ENCODE measurements at places on chromosomes 13 and 19.

DNA sequence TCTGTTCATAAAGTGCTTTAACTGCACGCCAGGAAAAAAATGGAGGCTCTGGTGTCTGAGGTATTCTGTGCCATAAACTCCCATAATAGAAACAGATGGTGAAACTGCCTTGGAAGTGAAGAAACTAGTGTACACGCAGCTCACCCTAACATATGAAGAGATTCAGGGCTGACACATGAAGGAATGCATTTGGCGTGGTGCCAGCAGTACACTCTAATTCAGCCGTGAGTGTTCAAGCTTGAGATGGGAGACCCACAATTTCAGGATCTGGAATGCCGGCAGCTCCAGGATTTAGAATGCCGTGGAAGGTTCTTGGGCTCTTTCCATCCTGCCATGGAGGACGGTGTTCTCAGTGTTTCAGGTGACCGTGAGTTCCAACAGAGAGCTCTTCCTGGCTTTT lies 478.4 kb downstream of the TSHZ3 start:
- peak; percentile 0 for DNase-seq

DNA sequence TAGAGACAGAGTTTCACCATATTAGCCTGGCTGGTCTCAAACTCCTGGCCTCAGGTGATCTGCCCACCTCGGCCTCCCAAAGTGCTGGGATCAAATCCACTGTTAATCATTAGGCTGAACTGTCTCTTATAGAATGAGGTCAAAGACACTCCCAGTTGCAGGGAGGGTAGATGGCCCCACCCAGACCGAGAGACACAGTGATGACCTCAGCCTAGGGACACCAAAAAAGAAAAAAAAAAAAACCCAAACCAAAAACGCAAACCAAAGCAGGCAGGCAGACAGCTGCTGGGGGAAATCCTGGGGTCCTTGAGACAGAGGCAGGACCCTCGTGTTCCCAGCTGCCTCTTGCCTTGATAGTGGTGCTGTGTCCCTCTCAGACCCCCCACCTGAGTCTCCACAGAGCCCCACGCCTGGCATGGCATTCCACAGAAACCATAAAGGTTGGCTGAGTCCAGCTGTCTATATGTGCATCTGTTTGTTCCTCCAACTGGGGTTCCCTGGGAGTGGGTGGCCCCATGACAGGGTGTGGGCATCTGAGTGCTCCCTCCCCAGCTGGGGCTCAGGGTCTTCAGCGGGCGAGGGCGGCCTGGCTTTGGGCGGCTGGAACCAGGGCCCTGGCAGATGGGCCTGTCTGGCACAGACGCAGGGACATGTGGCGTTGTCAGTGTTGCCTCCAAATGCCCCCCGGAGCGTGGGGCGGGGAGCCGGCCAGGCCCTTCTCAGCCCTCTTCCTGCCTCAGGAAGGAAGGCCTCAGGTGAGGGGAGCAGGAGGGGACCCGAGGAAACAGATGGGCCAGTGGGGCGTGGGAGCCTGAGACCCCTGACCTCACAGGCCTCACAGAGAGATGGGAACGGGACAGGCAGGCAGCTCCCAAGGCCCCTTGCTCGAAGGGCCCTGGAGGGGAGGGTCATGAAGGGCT lies 5.2 kb downstream of the DAND5 start:
- no peak for DNase-seq

- no peak for DNase-seq
Observed at GRCh38 chr13:87498681-87499080, 172.5 kb upstream of the SLITRK5 start.

DNA sequence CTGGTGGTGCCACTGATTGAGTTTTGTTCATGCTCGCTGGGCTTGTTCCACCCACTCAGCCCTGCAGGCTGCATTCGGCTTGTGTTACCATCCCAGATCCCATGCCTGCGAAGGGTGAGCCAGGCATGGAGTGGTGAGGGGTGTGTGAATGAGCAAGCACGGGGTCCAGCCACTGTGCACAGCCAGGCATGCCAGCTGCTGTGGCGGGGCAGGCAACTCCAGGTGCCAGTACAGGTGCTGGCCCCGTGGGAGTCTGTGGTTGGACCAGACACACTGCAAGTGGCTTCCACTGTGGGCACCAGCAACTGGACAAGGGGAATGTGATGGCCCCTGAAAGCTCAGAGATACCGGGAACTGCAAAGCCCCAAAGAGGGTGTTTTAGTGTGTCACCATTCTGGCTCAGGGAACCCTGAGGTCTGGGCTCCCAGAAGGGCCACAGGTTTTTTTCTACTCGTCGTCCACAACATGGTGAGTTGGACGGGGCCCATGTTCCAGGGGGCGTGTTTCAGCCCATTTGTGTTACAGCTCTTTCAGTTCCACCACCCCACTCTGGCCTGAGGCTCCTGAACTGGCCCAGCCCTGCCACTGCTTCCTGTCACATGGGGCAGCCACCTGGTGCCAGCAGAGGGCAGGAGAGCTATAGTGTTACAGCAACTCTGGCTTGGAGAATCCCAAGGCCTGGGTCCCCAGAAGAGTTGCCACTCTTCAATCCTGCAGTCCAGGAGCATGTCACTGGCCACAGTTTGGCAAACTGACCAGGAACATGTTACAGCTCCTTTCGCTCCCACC lies 217.0 kb upstream of the OBI1 start:
- DNase-seq, result no peak

GRCh38 chr13:72122661-72123255 lies 255.8 kb upstream of the DACH1 start:
- no peak for DNase-seq

GRCh38 chr13:25069911-25070310 lies 26.0 kb upstream of the PABPC3 start:
- no peak for DNase-seq

DNA sequence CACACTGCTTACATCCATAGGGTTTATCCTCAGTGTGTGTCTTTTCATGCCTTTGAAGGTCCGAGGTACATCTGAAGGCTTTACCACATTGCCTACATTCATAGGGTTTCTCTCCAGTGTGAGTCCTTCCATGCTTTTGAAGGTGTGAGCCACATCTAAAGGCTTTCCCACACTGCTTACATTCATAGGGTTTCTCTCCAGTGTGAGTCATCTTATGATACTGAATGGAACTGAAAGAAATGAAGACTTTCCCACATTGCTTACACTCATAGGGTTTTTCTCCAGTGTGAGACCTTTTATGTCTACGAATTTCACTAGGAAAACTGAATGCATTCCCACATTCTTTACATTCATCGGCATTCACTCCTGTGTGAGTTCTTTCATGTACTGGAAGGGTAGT lies 7.1 kb downstream of the ZNF20 start:
- DNase-seq, result no peak

DNA sequence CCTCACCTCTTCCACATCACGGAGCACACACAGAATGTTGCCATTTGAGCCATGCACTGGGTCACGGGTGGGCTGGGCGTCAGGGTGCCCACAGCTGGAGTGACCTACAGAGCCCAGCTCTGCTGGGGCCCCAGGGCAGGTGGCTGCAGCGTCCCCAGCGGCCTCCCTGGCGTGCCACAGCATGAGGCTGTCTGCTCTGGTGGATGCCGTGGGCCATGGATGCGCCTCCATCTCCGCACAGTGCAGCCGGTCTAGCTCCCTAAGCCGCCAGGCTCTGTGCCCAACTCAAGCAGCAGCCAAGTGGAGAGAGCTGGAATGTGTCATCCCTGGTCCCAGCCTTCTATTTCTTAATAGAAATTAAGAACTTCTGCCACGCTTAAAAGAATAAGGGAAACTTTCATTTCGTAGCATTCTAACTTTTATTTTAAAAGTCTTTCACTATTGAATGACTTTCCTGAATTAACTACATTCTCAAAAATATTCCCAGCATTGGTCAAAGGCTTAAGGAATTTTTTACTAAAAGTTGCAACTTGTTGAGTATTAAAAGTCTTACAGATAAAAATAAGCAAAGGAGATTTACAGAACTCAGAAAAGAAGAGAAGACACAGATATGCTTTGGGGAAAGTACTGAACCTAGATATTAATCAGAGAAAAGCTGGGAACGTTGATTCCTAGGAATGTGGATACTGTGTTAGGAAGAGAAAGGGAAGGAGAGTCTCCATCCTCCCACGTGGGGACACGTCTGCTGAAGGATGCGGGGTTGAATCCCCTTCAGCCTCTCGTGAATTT lies 59.3 kb downstream of the ATP11A start:
- peak; percentile 25 for DNase-seq

- DNase-seq, result no peak
Observed at GRCh38 chr19:16026131-16026530, 50.2 kb upstream of the TPM4 start.

GRCh38 chr19:52735734-52736133 lies 890 bp upstream of the ZNF611 start:
- DNase-seq, result peak; percentile 50

GRCh38 chr19:44808463-44809371 lies at the start of gene BCAM:
BCAM (plus strand) TSS chr19:44809103; CDS start chr19:44809125, 22 bp downstream.
- peak; percentile 85 for DNase-seq

DNA sequence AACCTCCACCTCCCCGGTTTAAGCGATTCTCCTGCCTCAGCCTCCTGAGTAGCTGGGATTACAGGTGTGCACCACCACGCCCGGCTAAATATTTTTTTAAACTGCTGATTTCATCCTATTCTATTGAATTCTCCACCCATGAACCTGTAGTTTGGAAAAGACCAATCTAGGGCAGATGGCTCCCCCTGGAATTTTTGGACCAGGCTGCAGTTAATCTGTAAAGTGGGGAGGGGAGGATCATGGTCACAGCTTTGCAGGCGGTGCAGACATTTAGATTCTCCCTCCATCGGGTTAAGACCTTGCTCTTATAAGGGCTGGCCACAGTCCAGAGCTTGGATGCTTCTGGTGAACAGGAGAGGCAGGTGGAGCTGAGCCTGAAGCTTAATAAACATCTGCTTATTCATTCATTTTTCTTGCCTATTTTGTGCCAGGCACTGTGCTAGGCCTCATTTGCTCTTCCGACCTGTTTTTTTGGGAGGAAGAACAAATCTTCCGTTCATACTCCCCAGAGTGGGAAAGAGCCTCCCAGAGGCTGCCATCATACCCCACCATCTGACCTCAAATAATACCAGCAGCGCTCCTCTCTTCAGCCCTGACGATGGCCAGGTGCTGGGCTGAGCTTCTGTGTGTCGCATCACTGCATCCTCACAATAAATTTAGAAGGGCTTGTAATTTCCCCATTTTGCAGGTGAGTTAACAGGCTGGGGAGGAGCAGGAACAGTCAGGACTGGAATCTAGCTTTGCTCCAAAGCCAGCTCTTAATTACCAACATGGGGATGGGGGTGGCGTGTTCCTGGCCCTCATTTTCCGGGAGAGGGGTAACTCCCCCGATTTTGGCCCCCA lies 902 bp upstream of the CCDC106 start:
- no peak for DNase-seq

DNA sequence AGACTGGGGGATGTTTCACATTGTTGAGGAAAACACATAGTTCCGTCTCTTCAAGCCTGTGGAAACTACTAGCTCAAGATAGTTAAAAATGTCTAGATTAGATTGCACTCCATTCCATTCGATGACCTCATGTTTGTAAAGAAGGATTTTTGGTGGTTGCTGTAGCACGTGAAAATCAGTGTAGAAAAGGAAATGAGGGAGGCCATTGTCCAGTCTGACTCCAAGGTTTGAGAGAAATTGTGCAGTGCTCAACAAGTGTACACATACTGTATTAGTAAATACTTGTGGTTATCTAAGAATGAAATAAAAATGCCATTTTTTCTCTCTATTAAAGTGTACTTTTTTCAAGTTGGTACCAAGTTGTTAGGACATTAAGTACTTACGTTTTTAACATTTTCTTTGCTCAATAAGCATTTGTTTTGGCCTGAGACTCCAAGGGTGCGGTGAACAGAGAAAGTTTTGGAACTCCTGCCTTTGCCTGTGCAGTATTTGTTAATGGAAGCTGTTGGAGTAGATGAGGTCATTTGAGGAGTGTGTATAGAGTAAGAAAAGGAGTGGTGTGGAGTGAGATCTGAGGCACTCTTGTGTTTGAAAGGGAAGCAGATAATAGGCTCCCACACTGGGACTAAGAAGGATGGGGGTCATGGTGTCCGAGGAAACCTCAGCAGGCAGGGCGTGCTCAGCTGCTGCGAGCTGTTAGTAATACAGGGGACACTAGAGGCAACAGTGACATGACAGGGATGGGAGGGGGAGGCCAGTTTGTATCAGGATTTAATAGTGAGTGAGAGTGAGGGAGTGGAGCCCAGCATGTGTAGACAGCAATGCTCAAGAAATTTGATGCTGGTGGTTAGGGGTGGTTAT lies 4.4 kb downstream of the WASF3 start:
- peak; percentile 72 for DNase-seq

- no peak for DNase-seq
Observed at GRCh38 chr19:51809787-51810186, 14.8 kb downstream of the FPR3 start.

DNA sequence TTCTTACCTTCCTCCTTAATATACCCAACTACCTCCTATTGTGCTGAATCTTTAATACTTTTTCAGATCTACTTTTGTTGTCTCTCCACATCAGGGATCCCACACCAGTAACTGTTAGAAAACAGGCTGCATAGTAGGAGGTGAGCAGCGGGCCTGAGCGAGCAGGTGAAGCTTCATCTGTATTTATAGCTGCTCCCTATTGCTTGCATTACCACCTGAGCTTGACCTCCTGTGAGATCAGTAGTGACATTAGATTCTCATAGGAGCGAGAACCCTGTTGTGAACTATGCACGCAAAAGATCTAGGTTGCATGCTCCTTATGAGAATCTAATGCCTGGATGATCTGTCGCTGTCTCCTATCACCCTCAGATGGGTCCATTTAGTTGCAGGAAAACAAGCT lies 279.8 kb downstream of the DIAPH3 start:
- no peak for DNase-seq

- no peak for DNase-seq
Observed at GRCh38 chr19:38047641-38048040, 140.6 kb downstream of the SIPA1L3 start.

DNA sequence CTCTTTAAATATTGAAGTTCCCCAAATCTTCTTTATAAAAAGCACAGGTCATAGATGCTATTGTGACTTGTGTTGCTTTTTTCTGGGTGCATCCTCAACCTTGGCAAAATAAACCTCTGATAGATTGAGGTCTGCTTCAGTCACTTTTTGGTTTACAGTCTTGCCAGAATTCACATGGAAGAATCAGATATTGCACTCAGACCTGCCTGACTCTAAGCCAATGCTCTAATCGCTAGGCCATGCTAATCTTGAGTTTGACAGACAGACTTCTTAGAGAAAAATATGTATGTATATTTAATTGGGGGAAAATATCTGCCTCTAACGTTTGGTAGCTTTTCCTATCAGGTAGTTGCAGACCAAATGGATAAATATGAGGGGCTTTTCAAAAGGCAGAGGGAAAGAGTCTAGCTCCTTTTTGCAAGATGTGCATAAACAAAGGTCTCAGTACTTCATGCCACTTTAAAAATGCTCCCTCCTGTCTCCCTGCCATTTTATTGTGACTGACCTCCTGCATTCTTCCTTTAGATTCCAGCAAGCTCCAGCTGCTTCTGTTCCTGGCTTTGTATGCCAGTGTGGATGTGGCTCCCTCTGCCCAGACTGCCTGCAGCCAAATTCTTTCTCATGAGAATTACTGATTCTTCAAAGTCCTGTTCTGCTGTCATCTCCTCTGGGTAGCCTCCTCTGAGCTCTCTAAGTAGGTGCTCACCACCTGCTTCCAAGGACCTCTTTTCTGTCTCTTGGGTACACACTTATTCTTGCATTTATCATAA lies 42.4 kb upstream of the RFC3 start:
- DNase-seq, result no peak

GRCh38 chr19:5338656-5339197 lies 1.9 kb downstream of the PTPRS start:
- DNase-seq, result no peak

- DNase-seq, result no peak
Observed at GRCh38 chr13:55571237-55571867, 1569.4 kb upstream of the PRR20A start.
